ENCODE measurements at places on chromosomes 4 and X.

- peak; percentile 10 for DNase-seq
Measured at GRCh38 chr4:39568805-39569204, 41.6 kb upstream of the UGDH start.

- no peak for DNase-seq
Measured at GRCh38 chr4:147933779-147934178, 201.9 kb downstream of the ARHGAP10 start.

DNA sequence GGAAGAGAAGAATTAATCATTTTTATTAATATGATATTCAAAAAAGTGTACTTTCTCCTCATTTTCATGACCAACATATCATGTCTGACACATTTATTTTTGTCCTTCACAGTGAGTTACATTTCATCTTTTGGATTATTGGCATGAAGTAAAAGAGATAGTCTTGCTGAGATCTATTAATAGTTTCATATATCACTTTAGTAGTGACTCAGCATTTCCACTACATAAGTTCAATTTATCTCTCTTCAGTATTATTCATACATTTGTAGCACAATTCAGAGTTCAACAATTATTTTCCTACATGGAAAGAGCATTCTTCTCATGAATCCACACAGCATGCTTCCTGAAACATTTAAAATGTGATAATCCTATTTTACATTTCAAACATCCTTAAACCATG lies 1461.1 kb downstream of the TECRL start:
- DNase-seq: no peak

DNA sequence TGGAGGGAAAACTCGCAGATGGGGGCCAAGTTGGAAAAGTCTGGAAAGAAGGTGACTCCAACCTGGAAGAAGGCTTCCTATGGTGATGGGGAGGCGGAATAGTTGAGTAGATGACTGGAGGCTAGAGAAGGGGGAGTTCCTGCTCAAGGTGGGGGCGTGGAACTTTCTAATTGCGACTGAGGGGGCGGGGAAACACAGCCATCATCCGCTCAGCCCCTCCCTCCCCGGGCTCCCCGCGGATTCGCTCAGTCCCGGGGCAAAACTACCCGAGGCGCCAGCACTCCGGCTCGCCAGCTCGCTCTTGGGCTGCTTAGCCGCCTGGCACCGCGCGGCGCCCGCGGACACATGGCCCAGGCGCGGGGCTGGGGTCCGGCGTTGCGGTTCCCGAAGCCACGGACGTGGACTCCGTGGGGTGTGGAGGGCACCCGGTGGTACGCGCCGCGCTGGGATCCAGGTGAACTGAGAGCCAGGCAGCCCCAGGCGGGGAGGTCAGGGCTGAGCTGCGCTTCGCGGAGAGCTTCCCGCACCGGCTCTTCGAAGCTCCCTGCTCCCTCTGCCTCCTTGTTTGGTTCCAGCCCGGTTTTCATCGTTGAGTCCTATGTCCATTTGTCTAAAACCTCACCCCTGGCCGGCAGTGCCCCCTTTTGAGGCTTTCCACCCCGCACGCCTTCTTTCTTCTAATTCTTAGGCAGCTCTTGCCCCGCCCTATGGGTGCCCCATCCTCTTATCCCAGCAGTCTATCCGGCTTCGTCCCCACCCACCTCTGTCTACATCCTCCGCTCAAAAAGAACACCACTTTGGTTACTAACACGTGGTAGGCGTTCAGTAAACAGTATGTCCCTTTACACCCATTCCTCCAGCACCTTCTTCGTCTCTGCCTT lies 38.9 kb downstream of the STARD8 start:
- DNase-seq: no peak

DNA sequence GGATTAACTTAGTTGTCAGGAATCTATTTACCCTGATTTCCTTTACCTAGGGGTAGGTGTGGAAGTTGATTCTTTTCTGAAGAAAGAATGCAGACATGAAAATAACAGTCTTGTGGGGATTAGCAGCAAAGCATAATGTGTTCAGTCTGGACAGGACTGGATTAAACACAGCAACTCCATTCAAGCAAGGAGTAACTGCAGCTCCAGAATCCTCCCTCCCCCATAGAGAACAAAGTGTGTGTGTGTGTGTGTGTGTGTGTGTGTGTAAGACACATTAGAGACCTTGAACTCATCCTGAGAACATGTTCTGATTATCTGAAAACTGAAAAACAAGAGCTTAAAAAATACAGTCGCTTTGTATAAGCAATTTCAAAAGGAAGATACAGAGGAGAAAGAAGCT lies 9.3 kb downstream of the C4orf54 start:
- no peak for DNase-seq

DNA sequence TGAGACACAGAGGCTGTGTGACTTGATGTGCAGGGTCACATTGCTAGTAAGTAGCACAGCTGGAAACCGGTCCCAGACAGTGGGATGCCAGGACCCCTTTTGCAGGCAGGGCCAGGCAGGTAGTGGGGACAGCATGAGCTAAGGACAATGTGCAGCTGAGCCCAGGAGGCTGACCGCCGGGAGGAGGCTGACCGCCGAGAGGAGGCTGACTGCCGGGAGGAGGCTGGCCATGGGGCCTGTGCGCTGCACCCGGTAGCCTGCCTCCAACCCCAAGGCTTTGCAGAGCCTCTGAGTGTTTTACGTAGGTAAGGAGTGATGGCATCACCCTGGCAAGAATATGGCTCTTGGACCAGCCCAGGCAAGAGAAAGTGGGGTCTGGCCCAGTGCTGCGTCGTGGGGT lies 58.9 kb downstream of the TBC1D14 start:
- no peak for DNase-seq

DNA sequence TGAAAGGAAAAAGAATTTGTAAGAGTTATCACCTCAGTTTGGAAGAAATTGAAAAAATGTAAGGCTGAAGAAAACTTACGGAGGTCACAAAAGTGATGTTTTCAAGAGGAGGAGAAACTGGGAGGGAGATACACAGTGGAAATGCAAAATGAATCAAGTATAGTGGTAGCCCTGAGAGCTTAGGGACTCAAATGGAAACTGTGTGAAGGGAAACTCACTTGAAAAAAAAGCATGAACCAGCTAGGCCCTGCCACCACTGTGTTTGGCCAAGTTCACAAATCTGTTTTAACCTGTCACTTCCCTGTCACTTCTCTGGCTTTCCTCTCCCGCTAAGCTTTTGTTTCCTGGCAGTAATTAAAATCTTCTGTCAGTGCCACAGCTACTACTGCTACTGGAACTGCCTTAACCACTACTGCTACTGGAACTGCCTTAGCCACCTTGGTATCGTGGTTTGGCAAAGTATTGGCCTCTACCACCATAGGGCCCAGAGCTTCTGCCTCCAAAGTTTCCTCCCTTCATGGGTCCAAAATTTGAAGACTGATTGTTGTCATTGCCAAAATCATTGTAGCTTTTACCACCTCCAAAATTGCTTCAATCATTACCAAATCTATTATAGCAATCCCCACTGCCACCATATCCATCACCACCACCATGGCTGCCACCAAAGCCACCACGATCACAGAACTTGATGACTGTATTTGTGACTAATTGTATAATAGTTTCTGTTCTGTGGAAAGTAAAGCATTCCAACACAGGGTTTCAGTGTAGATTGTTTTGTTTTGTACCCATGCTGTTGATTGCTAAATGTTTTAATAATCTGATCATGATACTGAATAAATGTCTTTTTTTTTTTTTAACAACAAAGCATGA lies 41.5 kb downstream of the SMARCA5 start:
- DNase-seq: no peak

- no peak for DNase-seq
Measured at GRCh38 chr4:64889906-64890610, 480.8 kb upstream of the TECRL start.

GRCh38 chrX:96591421-96591820 lies 93.2 kb upstream of the DIAPH2 start:
- DNase-seq: no peak

DNA sequence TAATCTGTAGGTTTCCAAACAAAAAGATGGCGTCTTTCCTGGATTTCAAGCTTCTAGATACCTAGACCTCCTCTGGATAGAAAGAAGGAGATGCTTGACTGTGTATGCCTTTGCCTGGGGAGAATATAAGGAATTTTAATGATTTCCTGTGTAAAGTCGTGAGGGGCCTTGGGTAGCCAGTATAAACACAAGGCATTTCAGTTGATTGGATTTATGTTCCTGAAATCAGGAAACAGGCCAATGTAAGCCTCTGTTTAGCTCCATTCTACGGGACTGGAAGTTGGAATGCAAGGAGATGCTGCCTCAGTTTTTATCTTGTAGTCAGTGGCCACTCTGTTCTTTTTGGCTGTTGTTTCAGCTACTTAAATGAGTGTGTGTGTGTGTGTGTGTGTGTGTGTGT lies 137.2 kb downstream of the GUCY2F start:
- no peak for DNase-seq

- no peak for DNase-seq
Measured at GRCh38 chr4:144903953-144904711, 193.9 kb downstream of the ANAPC10 start.

GRCh38 chrX:7709845-7710244 lies 133.1 kb upstream of the VCX start:
- DNase-seq: no peak

DNA sequence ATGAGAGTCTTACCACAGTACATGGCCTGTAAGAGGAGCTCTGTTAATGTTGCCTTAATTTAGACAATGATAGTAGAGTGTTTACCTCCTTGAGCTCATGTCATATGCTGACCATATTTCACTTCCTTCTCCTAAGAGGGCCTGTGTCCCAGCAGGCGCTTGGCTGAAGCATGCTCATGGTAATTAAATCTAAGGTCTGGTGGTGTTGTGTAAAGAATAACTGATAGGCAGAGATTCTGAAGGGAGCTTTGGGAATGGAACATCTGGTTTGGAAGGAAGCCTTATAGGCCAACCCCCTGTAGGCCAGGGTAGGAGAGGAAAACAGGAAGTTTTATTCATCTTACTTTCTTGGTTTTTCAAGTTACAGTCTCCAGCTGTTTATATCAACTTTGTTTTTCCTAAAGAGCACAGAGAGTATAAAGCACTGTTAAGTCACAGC lies 300.2 kb downstream of the USP46 start:
- no peak for DNase-seq

- no peak for DNase-seq
Measured at GRCh38 chr4:1154523-1155182, 17.7 kb downstream of the SPON2 start.

- DNase-seq: no peak
Measured at GRCh38 chr4:15809058-15809457, 30.9 kb downstream of the CD38 start.

DNA sequence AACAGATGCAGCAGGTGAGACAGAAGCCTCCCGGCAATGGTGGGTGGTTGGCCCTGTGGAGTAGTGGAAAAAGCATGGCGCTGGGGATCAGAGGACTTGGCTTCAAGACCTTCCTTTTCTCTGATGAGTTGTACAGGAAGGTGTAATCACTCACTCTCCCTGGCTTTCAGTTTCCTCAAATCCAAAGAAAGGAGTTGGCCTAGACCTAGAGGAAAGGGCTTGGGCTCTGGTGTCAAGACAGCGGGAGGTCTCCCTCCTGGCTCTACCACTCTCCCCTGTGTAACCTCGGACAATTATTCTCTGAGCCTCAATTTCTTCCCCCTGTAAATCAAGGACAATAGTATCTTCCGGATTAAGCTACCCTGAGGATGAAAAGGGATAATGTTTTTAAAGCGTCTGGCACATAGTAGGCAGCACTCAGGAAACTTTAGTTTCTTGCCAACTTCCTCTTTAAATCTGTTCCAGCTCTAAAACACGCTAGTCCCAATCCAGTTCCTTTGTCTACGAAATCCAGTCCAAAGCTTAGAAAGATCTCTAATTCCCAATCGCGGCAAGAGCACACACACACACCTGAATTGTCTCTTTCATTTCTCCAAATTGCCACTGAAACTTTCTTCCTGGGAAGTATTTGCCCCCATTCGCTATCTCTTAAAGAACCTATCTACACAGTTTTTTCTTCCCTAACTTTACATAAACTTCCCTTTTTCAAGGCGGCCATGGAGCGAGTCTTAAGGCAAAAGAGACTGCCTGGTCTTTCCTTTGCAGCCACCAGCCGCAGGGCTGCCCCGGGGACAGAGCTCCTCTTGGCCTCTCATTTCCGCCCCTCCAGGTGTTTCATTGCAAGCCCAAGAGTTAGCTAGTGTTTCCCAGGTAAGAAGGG lies 29.9 kb upstream of the GPC4 start:
- no peak for DNase-seq

- DNase-seq: no peak
Measured at GRCh38 chrX:81206476-81206875, 4.6 kb downstream of the SH3BGRL start.

- DNase-seq: peak; percentile 4
Measured at GRCh38 chr4:52750819-52751486, at the start of gene ERVMER34-1. TSS of gene ERVMER34-1 (minus strand) at chr4:52751425. CDS start at chr4:52745520, 5,905 bp downstream.

DNA sequence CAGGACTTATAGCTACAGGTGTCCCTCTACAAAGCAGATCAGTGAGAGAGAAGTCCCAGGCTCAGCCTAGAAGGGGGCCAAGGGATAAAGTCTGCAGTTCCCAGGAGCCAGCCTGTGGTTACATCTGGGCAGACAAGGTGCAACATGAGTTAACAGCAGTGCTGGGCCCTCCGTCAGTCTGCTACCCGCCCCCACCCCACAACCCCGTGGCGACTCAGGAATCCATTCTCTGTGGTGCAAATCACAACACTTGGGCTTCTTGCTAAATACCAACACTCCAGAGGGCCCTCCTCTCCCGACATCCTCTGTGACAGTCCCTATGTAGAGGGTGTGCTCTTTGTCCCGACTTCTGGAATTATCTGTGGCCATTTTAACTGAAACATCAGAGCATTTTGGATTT lies 13.8 kb downstream of the GPM6B start:
- no peak for DNase-seq

GRCh38 chr4:175282407-175282806 lies 364.2 kb downstream of the ADAM29 start:
- no peak for DNase-seq

GRCh38 chr4:113438596-113438995 lies 322.9 kb downstream of the CAMK2D start:
- no peak for DNase-seq

DNA sequence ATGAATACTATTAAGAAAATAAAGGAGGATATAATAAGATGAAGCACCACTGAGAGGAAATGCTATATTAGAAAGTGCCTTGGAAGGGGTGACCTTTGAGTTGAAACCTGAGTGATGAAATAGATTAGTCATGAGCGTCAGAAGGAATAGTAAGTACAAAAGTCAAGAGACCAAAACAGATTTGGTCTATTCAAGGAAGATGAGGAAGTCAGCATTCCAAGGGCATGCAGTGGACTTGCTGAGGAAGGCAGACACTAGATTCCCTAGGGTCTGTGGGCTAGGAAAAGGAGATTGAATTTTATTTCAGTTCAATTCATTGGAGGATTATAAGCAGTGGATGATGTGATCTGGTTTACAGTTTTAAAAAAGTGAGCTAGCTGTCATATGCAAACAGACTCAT lies 73.0 kb upstream of the WDFY3 start:
- DNase-seq: no peak

GRCh38 chr4:57314636-57315035 lies 204.5 kb upstream of the IGFBP7 start:
- no peak for DNase-seq

DNA sequence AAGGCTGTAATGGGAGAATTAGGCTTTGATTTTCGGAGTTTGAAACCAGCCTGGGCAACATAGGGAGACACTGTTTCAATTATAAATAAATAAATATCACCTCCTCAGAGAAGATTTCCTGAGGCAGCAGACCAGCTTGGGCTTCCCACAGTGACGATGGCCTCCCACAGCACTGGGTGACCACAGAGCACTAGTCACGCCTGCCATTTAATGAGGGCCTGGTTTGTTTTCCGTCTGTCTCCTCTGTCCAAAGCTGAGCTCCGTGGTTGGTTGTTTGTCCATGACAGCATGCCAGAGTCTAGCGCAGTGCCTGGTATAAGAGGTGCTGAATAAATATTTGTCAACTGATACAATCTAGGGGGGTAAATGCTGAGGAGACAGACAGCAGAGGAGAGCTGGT lies 10.4 kb upstream of the PDGFRA start:
- no peak for DNase-seq
